ENCODE measurements at places on chromosomes 11 and 22.

DNA sequence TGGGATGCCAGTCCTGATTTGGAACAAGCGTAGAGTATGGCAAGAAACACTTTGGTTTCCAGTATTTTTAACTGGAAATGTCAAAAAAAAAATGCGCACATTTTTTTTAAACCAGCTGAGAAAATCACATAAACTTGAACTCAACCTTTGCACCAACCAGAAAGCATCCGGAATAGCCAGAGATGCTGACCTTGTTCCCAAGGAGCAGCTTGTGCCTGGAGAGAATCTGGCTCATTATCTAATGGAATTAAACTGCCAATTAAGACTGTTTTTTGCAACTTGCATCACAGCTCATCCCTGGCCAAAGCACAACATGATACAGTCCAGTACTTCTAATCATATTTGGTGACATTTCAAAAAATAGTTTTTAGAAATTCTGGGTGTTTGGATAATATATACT is 8.4 kb upstream of the ETS1 start:
- DNase-seq = no peak

- DNase-seq = peak; percentile 69
These were observed 3.0 kb downstream of the PKP3 start for GRCh38 chr11:396948-397548.

GRCh38 chr11:86660088-86660487 is 12.3 kb downstream of the ME3 start:
- no peak for DNase-seq

- no peak for DNase-seq
These were observed 15.6 kb upstream of the JAM3 start for GRCh38 chr11:134052988-134053945.

- peak; percentile 4 for DNase-seq
These were observed 94.7 kb upstream of the RASSF10 start for GRCh38 chr11:12914400-12914912.

DNA sequence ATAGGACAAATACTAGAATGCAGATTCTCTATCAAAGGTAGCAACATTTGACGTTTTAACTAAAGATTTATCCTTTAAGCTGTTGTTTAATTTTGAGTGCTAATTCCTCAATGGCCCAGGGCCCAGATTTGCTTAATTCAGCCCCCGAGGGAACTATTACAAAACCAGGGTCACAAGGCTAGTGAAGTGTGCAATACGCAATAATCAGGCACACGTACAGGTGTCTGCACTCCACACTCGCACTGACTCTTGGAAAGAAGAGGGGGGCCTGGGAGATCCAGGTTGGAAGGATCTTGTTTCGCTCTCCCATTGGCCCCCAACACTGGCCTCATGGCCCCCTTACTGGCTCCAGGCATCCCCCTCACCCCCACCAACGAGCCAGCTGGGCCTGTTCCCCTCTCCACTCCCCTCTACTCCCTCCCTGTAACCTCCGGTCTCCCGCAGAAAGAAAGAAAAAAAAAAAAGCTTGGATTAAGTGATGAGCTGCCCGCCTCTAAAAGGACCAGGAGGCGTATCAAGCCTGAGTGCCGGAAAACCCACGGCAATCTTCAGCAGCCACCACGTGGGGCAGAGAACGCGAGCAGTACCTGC is 2.2 kb upstream of the KIRREL3 start:
- no peak for DNase-seq

DNA sequence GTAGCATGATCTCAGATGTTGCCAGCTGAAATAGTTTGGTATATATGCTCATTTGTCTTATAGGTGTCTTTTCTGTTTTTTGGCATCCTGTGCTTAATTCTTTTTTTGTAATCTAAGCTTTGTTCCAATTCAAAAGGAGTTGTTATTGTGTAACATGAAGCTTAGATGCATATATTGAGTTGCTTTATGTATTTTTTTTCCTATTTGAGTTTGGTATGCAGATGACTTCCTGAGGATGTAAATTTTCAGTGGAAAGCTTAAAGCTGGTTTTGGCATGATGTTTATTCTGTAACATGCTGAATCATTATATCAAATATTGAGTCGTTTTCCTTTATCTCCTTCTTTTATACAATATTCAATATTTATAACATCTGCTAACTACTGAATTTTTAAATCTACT is 69.4 kb downstream of the DDX10 start:
- DNase-seq = no peak

DNA sequence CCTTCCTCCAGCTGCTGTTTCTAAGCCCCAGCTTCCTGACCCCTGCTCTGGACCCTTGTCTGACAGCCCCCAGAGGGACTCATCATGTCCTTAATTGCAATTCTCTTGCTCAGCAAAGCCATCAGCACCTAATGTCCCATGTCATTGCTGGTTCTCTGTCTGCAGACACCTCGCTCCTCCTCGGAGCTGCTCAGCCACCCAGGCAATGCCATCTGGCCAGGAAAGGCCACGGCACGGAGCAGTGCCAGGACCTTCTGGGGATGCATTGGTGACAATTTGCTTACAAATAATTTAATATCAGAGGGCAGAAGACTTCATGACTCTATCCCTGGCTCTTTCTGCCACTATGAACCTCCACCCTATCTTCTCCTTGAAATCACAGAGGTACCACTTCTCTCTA is 107.0 kb upstream of the THY1 start:
- DNase-seq = no peak

DNA sequence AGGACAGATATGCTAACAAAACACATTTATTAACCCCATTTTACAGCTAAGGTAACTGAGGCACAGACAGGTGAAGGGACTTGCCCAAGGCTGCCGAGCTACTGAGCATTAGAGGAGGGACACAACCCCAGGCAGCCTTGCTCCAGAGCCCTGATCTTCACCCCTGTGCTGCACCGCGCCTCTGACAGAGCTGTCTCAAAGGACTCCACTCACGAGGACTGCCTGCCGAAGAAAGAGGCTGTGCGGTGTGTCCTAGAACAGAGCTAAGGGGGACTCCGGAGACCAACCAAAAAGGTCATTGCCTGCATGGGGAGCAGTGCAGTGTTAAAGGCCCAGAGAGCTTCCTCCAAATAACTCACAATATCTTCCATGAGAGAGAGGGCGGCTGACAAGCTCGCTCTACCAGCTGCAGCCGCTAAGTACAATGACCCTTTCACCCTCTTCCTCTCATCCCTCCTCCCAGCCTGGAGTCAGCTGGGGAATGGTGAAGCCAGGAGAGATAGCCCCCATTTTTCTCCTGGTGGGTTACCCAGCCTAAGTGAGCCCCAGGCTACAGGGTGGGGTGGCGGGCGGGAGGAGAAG is 119.2 kb downstream of the DSCAML1 start:
- no peak for DNase-seq

GRCh38 chr11:80086496-80087055 is 645.7 kb upstream of the TENM4 start:
- no peak for DNase-seq

- no peak for DNase-seq
These were observed 36.0 kb downstream of the FAM83F start for GRCh38 chr22:40030758-40031095.

DNA sequence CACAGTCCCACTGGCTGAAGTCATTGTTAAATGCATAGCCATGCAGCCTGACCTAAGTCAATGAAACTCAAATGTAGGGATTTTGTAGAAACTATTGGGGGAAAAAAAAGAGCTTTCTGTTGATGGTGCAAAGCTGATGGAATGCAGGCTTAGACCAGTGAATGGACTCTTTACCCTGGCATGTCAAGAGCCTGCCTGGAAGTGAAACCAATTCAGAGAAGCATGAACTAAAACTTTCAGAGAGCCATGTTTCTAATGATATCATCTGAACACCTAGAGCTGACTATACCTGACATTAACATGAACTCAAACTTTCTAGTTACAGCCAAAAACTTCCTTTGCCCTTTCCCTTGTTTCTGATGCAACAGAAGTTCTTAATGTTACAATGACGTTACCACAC is 89.0 kb downstream of the APIP start:
- no peak for DNase-seq

- no peak for DNase-seq
These were observed 6.8 kb downstream of the ST14 start for GRCh38 chr11:130166457-130166784.

- DNase-seq = no peak
These were observed 40.4 kb downstream of the FLI1 start for GRCh38 chr11:128734103-128734831.

GRCh38 chr22:29080106-29080975 is 7.5 kb downstream of the KREMEN1 start:
- no peak for DNase-seq

DNA sequence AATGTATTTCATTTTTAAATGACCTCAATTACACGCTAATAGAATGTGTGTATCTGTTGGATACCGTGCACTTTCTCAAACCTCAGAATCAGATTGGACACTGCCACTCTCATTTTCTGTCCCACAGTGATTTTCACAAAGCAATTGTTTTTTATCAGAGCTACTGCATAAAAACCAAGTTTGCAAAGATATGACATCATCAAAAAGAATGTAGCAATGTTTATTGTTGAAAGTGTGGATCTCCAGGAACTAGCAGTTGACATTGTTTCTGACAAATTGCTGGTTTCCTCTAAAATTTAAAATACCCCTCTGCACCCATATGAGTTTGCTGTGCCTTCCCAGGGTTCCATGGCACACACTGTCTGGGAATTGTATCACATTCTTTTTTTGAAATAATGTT is 362.7 kb upstream of the DDI1 start:
- no peak for DNase-seq

DNA sequence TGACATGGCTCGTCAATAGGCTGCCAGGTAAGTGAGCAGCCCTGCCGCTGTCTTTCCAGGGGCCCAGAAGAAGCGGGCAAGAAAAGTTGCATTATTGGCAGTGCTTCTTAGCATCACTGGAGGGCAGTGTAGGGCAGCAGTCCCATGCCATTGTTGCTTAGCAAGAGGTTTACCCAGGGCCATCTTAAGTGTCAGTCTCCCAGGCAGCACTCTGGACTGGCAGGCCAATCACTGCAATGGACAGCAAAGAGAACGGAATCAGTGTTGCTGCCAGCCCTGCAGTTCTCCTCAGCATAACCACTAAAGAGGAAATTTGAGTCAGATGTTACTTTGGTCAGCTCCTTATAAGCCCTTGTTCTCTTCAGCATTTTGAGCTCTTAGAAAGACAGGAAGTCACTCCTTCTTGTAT is 13.4 kb upstream of the GRK2 start:
- no peak for DNase-seq

- DNase-seq = no peak
These were observed 12.9 kb downstream of the OR51L1 start for GRCh38 chr11:5007561-5007960.

DNA sequence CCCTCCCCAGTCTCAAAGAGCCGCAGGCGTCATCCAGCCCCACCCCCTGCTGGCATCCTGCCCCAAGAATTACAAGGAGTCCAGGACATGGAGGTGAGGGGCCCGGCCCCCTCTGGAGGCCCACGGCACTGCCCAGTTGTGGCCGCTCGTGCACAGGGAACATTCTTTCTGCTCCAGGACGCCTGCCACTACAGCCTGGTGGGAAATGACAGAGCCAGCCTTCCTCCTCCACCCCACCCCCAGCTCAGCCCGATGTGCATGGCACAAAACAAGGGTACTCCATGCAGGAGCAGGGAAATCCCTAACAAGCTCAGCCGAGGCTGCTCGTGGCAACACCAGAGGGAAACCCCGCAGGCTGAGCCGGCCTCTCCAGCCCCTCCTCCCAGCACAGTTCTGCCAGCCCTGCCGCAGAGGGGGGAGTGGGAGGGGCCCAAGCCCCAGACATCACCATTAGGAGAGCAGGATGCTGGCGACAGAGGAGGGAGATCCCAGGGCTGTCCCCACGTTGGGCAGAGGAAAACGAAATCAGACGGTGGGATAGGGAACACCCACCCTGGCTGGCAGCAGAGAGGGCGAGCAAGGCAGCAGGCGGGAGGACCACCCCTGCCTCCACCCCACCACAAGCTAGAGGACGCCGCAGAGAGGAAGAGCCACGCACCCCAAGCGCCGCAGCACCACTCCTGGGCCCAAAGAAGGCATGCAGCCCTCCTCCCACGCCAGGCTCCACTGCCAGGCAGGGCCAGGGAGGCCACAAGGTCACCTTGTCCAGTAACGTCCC is 10.0 kb downstream of the IGSF9B start:
- DNase-seq = peak; percentile 66

GRCh38 chr11:68683536-68684384 is 584 bp upstream of the GAL start:
- DNase-seq = no peak

DNA sequence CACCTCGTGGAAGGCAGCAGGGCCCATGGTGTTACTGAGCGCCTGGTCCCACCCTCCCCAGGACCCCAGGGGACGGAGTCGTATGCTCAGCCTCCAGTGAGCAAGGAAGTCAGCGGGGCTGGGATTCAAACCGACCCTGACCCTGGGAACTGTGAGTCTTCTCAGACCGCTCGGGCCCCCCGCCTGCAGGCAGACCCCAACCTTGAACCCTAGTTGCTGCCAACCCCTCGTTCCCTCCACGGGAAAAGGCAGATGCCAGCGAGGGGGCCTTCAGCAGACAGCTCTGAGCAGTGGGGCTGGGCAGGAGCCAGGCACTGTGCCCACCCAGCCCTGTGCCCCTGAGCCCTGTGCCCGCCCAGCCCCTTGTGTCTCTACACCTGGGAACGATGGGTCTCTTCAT is 6.4 kb downstream of the SLC16A8 start:
- no peak for DNase-seq

DNA sequence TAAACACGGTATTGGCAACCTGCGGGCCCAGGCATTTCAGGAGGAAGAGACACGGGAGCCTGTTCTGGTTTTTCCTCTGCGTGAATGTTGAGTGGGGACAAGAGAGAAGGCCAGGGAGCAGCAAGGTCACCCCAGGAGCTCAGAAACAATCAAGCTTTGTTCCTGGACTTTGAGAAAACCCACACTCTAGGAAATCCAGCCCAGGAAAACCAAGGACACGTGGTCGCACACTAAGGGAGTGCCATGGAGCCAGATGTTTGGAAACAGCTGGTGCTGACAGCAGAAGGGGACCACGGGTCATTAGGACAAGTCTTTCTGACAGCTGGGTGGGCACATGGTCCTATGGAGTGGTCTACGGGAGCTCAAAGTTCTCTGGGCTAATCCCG is 44.1 kb downstream of the MYH9 start:
- no peak for DNase-seq

DNA sequence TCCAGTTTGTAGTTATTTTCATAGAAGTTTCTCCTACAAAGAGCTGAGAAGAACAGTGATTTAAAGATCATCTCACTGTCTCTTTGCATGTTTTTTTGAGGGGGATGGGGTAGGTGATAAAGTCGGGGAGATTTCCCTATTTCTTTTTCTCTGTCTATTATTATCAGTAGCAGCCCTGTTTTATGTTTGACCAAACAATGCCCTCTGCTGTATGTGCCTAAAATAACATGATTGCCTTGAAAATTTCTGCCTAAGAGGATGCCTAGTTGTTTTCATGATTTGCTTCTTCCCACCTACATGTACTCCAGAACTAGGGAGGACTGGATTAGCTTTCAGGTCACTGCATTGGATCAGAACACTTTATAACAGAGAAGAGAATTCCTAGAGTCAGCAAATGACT is 1330.2 kb downstream of the LRRC4C start:
- DNase-seq = no peak

GRCh38 chr11:100687054-100687629 is at the start of gene ARHGAP42:
Gene ARHGAP42, plus strand, starts transcription at chr11:100687288. Its CDS starts 391 bp downstream, at chr11:100687679.
- DNase-seq = peak; percentile 65

GRCh38 chr11:106879832-106880546 is 138.3 kb downstream of the GUCY1A2 start:
- DNase-seq = no peak

- no peak for DNase-seq
These were observed 1.2 kb upstream of the AHNAK start for GRCh38 chr11:62547691-62548281.
